ENCODE measurements at places on chromosomes 5 and 9.
A peak's percentile ranks its signal among the peaks of the same experiment; 100 is the strongest.

DNA sequence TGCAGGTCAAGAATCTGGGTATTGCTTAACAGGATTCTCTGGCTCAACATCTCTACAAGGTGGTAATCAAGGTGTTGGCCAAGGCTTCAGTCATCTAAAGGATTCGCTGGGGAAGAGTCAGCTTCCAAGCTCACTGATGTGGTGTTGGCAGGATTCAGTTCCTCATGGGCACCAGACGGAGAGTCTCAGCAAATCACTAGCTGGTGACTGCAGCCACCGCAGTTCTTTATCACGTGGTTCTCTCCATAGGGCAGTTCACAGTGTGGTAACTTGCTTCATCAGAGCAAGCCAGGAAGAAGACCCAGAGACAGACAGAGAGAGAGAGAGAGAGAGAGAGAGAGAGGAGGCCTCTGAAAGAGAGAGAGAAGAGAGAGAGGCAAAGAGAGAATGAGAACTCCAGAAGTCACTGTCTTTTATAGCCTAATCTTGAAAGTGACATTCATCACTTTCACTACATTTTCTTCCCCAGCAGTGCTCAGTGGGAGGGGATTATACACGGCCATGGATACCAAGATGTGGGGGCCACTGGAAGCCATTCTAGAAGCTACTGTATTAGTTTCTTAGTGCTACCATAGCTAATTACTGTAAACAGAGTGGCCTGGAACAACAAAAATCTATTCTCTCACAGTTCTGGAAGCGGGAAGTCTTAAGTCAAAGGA lies 109.2 kb upstream of the SMIM23 start:
- no peak for DNase-seq

DNA sequence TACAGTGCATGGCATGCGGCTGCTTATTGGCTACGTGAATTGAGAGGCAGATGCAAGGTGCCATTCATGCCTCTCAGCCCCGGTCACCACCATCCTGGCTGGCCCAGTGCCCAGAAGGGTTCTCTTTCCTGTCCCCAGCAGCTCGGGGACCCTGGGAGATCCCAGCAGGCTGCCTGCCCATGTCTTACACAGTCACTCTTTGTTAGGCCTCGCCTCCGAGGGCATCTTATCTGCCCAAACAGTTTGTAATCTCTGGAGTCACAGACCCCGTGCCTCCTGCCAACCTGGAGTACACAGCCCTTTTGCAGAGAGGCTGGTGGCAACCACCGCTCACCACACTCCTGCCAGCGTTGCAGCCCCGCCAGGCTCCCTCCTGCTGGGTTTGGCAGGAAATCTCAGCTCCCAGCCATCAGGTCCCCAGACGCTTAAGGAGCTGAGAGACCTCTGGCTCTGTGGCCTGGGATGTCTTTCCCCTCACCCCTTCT lies 7.0 kb upstream of the AK1 start:
- no peak for DNase-seq

DNA sequence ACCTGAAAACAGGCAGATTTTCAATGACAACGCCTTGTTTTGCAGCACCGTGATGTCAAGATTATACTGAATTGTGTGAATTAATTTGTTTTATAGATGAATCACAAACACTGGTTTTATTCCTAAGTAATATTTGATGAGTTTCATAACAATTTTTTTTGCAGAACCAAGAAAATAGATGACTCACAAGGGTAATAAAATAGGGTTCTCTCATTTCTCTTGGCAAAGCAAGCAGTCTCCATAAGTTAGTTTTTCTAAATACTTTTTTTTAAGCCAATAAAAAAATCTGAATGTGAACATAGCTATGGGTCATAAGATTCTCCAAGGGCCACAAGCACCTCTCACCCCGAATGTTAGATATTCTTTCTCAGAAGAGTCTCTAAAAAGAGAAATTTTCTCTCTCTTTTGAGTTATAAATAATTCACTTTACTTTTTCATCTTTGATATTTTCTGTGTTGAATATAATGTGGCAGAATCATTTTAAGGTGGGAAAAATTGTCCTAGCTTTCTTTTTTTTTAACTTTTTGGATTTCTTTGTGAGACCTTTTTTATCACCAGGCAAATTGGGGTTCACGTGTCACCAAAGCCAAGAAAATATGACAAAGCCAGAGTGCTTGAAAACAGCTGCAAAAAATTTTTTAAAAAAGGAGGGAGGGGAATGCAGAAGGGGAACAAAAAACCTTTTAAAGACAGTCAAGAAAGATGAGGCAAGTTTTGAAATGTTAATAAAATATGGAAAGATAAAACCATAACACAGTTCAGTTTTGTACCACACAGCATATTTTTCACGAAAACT lies 174.6 kb upstream of the DAPK1 start:
- no peak for DNase-seq

DNA sequence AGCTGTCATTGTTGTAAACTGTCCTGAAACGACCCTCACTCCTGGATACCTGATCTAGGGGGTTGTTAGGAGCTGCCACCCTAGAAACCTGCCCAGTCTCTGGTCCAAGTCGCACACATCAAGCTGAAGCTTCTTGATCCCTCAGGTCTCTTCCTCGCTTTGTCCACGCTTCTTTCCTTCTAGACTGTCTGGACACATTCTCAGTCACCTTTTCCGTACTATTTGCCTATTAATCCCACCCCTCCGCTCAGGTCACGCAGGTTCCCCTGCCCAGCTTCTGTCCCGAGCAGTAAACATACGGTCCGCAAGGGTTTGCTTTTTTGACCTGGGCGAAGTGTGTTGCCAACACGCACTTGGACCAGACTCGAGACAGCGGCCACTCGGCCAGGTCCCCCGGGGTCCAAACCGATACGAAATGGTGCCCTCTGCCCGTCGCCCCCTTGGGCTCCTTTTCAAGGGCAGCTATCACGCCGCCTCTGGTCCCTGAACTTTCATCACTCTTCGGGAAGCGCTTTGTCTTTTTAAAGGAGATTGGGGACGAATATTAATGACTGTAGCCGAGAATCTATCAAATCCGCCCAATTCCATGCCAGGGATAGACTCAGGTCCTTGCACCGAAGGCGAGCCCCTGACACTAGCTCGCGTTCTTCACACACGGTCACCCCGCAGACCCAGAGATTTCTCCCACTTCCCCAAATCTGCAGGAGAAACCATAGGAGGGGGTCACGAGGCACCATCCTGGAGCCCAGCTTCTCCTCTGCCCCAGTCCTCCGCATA lies 814 bp downstream of the PLCXD3 start:
- no peak for DNase-seq

DNA sequence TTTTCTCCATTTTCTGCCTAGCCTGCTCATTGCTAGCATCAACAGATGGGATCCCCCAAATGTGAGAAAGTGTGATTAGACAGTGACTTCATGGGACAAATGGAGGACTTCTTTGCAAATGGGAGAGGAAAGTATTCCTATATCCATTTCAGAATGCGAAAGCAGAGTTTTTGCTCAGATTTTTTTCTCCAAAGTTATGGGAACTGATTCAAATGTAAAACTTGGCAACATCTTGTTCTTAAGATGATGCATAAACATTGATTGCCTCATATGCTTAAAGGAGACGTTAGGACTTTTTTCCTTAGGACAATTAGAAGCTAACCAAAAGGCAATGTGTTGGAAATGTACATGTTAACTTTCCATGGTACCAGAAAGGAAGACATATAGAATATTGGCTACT lies 704.3 kb upstream of the ZNF608 start:
- DNase-seq: no peak

DNA sequence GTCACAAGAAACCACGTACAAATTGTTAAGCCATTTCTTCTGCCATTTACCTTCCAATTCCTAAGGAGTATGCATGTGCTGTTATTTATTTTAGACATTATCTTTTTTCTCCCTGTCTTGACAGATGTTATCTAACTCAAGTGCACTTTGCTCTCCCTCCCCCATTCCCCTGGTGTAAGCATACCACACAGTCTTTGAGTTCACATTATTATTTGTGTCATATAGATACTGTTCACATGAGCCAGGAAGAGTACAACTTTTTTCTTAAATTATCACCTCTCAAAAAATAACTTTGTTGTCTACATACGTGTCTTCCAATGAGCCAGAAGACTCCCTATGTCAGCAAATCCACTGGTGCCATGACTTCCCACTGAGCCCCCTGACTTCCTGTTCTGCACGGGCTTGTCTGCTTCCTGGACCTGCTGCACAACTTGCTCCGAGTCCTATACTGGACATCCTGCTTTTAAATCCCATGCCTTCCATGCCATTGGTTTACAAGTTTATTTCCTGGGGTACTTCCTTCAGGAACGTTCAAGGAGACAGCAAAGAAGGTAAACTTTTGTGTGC lies 19.9 kb upstream of the FAM120A start:
- DNase-seq: no peak

DNA sequence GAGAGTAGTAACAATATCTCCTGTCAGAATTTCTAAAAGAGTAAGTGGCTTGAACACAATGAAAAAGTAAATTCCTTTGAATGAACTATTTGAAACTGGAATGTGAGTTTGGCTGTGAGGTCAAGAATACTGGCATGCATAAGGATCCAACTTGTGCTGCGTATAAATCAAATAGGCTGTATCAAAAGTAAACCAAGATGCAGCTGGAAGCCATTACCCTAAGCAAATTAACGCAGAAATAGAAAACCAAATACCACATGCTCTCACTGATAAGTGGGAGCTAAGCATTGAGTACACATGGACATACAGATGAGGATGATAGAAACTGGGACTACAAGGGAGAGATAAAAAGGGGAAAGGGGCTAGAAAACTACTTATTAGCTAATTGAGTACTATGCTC lies 24.0 kb upstream of the SRFBP1 start:
- no peak for DNase-seq

DNA sequence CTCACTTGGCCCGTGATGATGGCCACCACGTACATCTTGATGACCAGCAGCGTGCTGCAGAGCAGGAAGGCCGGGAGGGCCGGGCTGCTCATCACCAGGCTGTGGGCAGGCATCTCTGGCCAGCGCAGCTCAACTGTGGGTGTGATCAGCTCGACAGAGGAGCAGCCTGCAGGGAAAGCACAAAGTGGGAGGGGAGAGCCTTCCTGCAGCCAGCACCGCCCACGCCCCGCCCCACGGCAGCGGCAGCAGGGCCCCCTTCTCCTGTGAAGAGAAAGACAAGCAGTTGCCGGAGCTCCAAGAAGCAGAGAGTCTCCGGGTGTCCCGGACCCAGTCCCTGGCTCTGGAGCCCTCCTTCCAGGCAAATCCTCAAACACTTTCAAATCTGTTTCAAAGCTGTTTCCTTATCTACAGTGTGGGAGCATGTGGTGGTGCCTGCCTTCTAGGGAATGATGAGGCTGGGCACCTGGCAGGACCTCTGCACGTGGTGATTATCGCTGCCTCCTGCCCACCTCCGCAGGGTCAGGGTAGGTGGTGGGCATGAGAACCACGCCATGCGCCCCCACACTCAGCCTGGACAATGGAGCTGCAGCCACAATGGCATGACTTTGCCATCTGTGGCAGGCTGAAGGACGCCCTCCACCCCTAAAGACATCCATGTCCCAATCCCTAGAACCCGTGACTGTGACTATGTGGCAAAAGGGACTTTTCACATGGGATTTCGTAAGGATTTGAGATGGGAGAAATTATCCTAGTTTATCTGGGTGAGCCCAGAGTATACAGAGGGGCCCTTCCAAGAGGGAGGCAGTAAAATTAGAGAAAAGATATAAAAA lies at the start of gene PTGES:
PTGES (minus strand) TSS at position 143 of the 830 bp plus-strand sequence; CDS start at position 113, 30 bp downstream.
- DNase-seq: peak; percentile 39

All from activated CD4-positive, alpha-beta T cell treated with anti-CD3 and anti-CD28 coated beads for 1 hour (primary cell).